Forelimb muscle (tissue), 1 donor: ENCODE measurements at places on chromosomes 4 and X.

DNA sequence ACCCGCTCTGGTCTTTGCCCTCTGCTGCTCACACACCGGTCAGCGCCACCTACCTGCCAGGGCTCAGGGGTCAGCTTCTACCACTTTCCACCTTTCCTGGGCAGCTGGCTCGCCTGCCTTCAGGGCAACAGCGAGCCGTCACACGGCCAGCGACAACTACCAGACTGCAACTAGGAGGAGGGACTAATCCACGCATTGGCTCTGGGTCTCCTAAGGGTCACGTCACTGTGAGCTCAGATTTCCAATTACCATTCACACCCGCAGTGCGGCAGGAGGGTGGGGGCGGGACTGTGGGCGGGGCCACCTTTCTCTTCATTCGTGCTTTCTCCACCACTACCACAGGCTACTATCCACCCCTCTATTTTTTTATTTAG lies at the start of gene BEX5:
Gene BEX5 (minus strand): TSS at position 172 of the 374 bp plus-strand sequence. CDS start 1,712 bp downstream, outside the sequence.
- DNase-seq, result no peak

DNA sequence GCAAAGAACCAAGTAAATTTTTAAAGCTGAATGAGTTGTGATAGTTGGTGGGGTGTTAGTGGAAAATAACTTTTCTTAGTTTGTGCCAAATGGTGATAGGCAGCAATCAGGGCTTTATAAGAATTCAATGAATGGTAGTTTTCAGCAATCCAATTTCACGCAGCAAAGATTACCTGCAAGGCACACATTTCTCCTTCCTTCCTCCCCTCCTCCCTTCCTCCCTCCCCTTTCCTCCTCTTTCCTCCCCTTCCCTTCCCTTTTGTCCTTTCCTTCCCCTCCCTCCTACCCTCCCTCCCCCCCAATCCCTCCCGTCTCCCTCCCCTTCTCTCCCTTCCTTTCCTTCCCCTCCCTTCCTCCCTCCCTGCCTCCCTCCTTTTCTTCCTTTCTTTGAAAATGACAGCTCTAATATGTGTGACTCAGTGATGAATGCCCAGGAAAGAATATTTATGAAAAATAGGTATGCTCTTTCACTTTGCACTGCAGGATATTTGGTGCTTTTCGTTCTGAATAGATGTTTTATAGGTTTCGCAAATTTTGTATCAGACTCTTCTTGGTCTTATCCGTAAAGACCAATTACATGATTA lies 168.1 kb downstream of the BMPR1B start:
- no peak for DNase-seq

- DNase-seq, result no peak
Measured at GRCh38 chr4:172707622-172708021, 461.0 kb upstream of the GALNT7 start.

DNA sequence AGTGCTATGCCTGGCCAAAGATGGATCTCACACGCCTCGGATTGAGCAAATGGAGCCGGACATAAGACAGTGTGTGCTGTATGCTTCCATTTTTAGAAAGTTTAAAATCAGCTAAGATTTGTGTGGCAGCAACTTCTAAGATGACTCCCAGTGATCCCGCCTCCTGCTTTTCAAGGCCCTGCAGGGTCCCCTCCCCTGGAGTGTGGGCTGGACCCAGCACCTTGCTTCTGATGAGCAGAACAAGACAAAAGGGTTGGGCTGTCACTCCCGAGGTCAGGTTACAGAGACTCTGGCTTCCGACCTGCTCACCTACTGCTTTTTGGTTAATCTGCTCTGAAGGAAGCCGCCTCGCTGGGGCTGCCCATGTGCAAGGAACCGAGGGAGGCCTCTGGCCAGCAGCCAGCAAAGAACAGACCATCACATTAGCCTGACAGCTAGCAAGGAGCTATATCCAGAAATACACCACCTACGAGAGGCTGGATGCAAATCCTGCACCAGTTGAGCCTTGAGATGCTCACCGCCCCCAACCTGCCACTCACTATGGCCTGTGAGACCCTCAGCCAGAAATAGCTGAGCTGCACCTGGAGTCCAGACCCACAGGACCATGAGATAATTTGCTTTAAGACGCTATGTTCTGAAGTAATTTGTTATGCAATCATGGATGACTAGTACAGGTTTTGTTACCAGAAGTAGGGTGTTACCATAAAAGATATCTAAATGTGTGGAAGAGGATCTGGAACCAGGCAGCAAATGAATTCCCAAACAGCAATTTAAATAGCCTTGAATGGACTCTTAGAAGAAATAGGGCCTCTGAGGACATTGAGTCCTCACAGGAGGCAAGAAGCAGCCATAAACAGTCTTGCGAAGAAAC lies 47.6 kb downstream of the CRMP1 start:
- DNase-seq, result no peak

DNA sequence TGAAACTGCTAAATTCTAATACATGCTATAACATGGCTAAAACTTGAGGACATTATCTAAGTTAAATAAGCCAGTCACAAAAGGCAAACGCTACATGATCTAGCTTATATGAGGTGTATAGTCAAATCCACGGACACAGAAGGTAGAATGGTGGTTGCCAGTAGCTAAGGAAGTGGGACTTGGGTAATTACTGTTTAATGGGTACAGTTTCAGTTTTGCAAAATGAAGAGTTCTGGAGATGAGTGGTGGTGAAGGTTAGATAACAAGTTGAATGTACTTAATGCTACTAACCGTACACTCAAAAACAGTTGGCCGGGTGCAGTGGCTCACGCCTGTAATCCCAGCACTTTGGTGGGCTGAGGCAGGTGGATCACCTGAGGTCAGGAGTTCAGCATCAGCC lies 644.5 kb upstream of the DIPK2B start:
- DNase-seq, result no peak

DNA sequence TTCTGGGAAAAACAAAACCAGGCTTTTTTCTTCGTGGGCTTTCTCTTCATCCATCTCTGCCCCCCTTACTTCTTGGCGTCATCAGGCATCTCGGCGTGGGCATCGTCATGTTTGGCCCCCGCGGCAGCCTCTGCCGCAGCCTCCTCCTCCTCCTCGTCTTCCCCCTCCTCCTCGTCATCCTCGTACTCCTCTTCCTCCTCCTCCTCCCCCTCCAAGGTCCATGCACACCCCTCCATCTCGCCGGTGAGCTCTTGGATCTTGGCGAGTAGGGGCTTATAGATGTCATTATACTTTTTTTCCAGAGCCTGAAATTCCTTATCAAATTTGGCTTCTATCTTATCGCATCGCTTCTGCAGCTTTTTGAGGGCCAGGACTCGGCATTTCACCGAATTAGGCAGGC lies 488 bp downstream of the NAP1L5 start:
- DNase-seq, result no peak

DNA sequence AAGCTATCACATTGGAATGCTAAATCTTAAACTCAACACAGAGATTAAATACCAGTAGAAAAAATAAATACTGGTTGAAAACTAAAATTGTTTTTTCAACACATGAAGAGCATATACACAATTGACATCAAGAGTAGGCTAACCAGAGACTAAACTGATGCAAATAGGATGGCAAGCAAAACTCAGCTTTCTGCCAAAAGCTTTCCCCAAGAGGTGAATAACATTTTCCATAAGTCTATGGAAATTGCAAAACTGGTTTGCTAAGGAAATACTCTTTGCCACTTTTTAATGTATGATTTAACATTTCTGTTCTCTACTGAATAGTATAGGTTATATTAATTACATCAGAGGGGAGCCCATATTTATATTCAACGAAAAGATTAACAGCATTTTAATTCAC lies 23.8 kb downstream of the IQCM start:
- peak; percentile 53 for DNase-seq

GRCh38 chr4:109609431-109609830 lies 49.4 kb downstream of the MCUB start:
- DNase-seq, result no peak

DNA sequence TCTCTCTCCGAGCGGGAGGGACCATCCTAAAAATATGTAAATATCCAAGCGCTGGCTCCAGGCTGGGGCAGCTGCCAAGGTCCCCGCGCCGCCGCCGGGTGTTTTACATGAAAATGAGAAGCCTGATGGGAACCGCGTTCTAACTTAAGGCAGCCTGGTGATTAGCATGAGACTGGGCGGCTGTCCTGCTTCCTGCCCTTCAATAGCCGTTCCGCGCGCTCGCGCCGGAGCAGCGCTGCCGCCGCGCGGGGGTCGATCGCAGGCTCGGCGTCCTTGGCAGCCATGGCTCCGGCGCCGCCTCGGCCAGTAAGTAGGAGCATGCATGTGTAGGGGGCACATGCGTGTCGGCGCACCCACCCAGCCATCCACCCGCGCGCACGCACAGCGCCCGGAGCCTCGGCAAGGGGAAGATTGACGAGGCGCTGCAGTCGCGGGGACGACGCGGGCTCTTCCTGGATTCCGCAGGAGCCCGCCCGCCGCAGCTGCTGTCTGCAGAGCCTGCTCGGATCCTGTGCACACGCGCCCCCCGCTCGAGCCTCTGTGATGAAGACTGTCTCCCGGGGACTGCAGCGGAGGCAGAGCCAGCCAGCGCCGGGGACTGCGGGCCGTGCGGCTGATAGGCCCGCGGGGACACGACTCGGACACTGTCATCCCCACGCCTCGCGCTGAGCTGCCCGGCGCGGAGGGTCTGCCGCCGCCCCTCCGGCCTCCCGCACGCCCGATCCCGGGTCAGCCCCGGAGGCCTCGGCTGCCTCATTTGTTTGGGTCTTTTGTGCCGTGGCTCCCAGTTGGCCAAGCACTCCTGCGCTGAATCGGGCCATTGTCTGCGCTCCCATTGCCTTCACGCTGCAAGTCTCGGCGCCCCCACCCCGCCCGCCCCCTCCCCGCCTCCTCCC lies 734 bp downstream of the STOX2 start:
- DNase-seq, result no peak

DNA sequence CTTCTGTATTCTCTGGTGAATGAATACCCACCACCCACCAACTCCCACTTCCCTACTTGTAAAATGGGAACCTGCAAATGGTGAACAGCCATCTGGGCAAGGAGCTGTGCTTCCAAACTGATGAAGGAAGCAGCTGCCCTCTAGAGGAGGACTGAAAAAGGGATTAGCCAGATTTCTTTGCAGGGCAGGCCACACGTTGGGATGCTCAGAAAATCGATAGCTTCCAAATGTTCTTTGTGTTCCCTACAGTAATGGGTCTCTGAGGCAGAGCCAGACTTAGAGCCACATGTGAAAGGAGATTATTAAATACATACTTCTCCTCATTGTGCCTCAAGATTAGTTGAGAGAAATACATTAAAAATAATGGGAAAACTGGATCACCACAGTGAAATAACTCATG lies 39.3 kb upstream of the LPAR4 start:
- DNase-seq, result peak; percentile 59

DNA sequence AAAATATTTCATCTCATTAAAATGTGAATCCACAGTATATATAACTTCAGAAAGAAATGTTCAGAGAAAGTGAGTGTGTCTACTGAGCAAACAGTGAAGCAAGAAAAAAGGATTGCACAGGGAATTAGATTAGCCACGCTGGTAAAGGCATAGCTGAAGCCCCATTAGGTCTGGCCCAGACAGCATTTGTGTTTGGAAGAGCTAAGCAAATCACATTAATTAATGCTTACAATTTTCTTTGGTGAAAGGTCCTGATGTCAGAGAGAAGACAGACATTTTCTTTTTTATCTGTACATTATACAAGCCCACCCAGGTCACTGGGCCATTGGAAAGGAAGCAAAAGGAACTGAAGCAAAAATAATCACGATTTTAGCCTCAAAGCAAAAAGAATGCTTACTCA lies 354.6 kb downstream of the GRID2 start:
- DNase-seq, result no peak

DNA sequence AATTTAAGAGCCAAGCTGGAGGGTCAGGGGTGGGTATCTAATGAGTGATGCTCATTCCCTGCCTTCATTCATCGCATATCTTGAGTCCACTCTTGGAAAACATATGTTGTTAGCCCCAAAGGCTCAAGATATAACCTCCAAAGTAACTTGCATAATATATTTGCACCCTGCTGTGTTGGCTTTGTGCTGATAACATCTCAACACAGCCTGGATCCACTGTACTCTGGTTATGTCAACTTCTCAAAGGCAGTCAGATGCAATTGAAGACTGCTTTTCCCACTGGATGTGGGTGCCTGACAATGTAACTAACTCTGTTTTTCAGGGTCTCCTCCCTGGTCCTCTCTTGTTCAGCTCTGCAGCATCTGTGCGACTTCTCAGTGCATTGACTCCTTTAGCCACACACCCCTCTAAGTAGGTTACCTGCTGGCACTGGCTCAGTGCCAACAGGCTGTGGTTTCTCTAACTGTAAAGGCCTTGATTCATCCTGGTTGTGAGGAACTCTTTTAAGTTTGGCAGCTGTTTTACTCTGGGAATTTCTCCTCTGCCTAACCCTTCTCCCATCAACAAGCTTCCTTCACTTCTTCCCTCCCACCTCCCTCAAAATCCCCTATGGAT lies 28.1 kb downstream of the SLC16A2 start:
- no peak for DNase-seq

DNA sequence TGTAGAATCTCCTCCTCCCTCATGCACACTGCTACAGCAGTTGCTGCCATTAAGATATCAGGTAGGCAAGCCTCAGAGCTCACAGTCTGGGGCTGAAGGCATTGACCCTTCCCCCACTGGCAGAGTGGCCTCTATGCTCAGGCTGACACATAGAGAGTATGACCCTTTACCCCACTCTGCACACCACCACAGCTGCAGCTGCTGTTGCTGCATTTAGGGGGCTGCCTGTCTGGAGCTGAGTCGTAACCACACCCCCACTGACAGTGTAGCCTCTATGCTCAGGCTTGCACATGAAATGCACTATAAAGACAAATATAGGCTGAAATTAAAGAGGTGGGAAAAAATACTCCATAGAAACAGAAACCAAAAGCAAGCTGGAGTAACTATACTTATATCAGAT lies 289.3 kb upstream of the PABPC4L start:
- no peak for DNase-seq

DNA sequence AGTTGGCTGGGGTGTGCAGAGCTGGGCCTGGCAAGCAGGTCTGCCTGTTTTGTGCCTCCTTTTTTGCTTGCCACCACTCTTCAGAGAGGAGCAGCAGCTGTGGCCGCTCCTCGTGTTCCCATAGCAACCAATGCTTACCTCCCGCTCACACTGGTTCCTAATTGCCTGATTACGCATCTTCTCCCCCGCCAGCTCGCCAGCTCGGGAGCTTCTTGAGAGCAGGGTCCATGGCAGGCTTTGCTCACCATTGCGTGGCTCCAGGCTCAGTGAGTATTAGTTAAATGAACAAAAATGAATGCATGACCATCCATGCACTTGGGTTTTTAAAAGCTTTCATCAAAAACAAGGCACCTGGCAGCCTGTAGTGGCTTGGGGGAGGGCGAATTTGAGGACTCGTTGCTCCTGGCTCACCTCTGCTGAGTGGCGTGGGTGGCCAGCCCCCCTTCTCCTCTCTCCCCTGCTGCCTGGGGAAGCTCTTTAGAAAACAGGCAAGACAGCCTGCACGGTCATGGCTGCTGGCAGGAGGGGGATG lies 14.2 kb upstream of the PJA1 start:
- no peak for DNase-seq

GRCh38 chr4:100736641-100737451 lies 219.0 kb upstream of the EMCN start:
- no peak for DNase-seq

- peak; percentile 45 for DNase-seq
Measured at GRCh38 chrX:153724252-153725038, at the start of the genes ABCD1 and BCAP31. ABCD1 (plus strand) TSS chrX:153724856; CDS start chrX:153725267, 411 bp downstream. BCAP31 (minus strand) TSS chrX:153724387; CDS start chrX:153723244, 1,143 bp downstream.
